ENCODE measurements at places on chromosomes 4 and X. TPM values are rescaled to one million over a fixed set of nuclear protein-coding genes. Genes with fewer than 3 reads are reported as not detected.

Gene NPY1R
- 0.12 TPM for total RNA-seq

Gene FGFR3
- total RNA-seq: 0.83 TPM

Gene CD38
- not detected for total RNA-seq

Gene F8A2
- not detected for total RNA-seq

Gene NXF2B
- total RNA-seq: not detected

Gene PDLIM3
- 307 TPM for total RNA-seq

Gene LGI2
- 0.08 TPM for total RNA-seq

Gene GJB1
- total RNA-seq: not detected

Gene SMIM10L2A
- 0.35 TPM for total RNA-seq

Gene UCP1
- not detected for total RNA-seq

Gene ATP6AP2
- 133 TPM for total RNA-seq

Gene TMPRSS11F
- not detected for total RNA-seq

Gene SPANXN4
- total RNA-seq: not detected

Gene XG
- total RNA-seq: 10.7 TPM

Gene BMP3
- under 0.01 TPM for total RNA-seq

Gene FDCSP
- total RNA-seq: not detected

Gene GPR82
- not detected for total RNA-seq

Gene ABLIM2
- 0.12 TPM for total RNA-seq

Gene ASMT
- not detected for total RNA-seq

Gene RNF128
- 1.6 TPM for total RNA-seq

Gene DGKK
- total RNA-seq: not detected

Gene NUDT6
- total RNA-seq: 4.8 TPM

Gene FAM120C
- 3.3 TPM for total RNA-seq

Gene MTMR8
- not detected for total RNA-seq

Gene TMSB4X
- 15,067 TPM for total RNA-seq

Gene YIPF7
- not detected for total RNA-seq

Gene CFAP47
- total RNA-seq: not detected

Gene C4orf51
- not detected for total RNA-seq

Gene DCAF16
- 16.3 TPM for total RNA-seq

Gene FRAS1
- 6.4 TPM for total RNA-seq

Gene GPRIN3
- total RNA-seq: 0.90 TPM

Gene GYG2
- total RNA-seq: 4.9 TPM

Gene STK32B
- total RNA-seq: 0.30 TPM

Gene SSX1
- total RNA-seq: not detected

Gene LIMCH1
- 77.9 TPM for total RNA-seq

Gene CT83
- not detected for total RNA-seq

Gene TEC
- 0.94 TPM for total RNA-seq

Gene SPANXN3
- not detected for total RNA-seq

Gene GAGE12H
- not detected for total RNA-seq

Gene ENPP6
- total RNA-seq: not detected

Gene FAAH2
- not detected for total RNA-seq

Gene WAS
- not detected for total RNA-seq

Gene PABPC5
- 0.82 TPM for total RNA-seq

Gene F9
- total RNA-seq: not detected

Gene GRIA3
- total RNA-seq: 2.5 TPM

Gene PHEX
- 1.2 TPM for total RNA-seq

Gene FHL1
- 66.1 TPM for total RNA-seq

Gene P2RY4
- total RNA-seq: under 0.01 TPM

Gene SLITRK2
- not detected for total RNA-seq

Gene DTHD1
- total RNA-seq: not detected

Gene INPP4B
- total RNA-seq: 20.2 TPM

Gene ADAMTS3
- 1.6 TPM for total RNA-seq
